ENCODE measurements at places on chromosomes 3 and 15.

DNA sequence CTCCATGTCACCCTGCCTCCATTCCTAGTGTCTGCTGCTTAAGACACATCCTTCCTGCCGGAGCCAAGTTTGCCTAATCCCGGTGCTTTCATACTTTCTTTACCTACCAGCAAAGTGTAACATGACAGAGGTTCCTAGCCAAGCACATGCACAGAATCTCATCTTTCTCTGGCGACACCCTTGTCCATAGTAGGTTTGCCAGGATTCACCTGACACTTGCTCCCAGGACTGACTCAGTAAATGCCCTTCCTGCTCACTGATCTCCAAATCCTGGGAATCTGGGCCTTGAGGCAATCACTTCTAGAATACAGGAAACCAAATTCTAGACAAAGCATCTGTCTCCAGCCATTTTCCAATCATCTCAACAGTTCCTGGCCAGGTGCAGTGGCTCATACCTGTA, 10.2 kb upstream of the NR2E3 start:
- no peak for DNase-seq

DNA sequence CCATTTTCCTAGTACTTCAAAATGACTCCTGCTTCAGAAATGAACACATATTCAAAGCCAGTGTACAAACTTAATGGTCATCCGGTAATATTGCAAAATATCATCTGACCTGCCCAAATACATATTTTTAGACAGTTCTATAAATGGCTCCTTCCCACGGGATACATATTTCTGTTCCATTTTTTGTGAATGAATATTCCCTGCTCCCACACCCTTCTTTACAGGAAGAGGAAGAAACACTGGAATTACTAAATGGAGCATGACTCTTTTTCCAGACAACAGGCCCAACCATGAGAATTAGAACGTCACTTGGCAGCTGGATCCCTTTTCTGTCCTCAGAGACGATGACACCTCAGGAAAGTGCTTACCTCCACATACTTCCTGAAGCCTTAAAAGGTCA, 38.0 kb upstream of the CBLB start:
- no peak for DNase-seq

DNA sequence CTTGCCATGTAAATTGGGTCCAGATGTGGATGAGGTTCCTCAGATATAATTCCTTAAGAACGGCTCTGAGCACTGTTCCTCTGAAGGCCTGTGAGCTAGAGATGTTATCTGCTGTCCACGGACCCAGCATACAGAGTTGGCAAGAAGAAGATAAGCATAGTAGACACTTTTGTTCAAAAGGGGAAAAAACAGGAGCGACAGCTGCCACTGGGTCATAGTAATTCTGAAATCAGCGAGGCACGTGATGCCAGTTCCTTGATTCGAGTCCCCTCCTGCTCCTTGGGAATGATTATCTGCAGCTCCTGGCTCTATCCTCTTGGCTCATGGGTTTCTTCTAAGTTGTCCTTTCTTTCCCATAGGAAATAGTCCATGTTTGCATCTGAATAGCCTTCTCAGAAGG, 2.5 kb upstream of the RAB7A start:
- no peak for DNase-seq

DNA sequence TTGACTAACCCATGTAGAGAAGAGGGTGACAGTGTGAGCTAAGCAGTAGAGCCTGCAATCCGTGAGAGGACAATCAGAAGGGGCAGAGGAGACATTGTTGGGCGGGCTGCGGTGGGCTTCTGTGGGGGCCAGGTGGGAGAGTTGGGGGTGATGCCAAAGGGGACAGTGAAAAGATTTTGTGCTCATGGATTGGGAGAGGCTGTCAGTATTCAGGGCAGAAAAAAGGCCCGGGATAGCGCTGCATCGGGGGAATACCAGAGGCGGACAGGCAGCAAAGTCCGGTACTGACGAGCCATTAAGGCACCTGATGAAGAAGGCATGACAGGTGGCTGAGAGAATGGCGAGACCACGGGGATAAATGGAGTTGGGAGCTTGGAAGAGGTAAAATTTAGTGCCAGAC, 1.3 kb upstream of the PXYLP1 start:
- DNase-seq: no peak

GRCh38 chr15:40664909-40665308, 30.1 kb upstream of the RAD51 start:
- DNase-seq: no peak

GRCh38 chr3:127260416-127260815, 27.4 kb downstream of the PRR20G start:
- no peak for DNase-seq

DNA sequence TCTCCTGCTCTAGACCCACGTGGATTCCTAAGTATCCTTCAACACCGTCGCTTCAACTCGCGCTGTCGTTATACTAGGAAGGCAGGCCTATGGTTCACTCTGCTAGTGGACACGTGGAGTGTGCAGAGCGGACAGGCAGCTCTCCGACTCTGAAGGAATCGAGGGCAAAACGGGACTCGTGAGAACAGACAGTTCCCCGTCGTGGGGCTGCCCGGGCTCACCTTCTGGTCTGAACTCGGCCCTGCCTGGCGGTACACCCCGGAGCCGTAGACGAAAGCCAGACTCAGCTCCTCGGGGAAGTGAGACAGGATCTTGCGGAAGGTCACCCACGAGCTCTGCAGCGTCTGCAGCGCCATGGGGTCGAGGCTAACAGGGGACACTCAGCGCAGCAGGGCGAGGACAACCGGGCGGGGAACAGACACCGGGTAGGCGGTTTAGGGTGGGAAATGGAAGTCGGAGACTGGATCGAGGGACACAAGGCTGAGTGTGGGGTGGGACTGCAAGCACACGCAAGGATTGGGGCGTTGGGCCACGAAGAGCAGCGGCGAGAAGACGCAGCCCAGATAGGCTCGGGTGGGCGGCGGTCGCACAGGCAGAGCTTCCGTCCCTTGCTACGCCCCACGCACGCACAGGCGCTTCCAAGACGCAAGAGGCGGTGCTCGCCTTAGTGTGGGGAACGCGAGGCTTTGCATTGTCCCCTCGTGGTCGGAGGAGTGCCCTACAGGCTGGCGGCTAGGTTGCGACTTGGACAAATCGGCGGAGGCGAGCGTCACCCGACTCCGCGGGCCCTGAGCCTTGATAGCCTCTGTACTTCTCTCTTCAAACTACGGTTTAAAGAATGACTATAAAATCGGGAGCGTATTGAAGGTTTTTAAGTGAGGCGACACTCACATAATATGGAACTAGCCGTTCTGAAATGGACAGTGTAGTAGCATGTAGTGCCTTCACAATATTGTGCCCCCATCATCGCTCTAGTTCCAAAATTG, at the start of gene TAMM41:
TAMM41 (minus strand) TSS at position 605 of the 986 bp plus-strand sequence; CDS start at position 356, 249 bp downstream.
- DNase-seq: peak; percentile 58

GRCh38 chr3:47404431-47404876, 23.6 kb downstream of the PTPN23 start:
- DNase-seq: no peak

Data from NCI-H2081 treated with DMSO at 0.1 percent for 48 hours (cell line).